ENCODE measurements at places on chromosomes 12 and 14.

- no peak for DNase-seq
Observed at GRCh38 chr12:96335270-96335669, 65.0 kb downstream of the CDK17 start.

- DNase-seq: no peak
Observed at GRCh38 chr14:53814392-53814791, 142.2 kb downstream of the BMP4 start.

DNA sequence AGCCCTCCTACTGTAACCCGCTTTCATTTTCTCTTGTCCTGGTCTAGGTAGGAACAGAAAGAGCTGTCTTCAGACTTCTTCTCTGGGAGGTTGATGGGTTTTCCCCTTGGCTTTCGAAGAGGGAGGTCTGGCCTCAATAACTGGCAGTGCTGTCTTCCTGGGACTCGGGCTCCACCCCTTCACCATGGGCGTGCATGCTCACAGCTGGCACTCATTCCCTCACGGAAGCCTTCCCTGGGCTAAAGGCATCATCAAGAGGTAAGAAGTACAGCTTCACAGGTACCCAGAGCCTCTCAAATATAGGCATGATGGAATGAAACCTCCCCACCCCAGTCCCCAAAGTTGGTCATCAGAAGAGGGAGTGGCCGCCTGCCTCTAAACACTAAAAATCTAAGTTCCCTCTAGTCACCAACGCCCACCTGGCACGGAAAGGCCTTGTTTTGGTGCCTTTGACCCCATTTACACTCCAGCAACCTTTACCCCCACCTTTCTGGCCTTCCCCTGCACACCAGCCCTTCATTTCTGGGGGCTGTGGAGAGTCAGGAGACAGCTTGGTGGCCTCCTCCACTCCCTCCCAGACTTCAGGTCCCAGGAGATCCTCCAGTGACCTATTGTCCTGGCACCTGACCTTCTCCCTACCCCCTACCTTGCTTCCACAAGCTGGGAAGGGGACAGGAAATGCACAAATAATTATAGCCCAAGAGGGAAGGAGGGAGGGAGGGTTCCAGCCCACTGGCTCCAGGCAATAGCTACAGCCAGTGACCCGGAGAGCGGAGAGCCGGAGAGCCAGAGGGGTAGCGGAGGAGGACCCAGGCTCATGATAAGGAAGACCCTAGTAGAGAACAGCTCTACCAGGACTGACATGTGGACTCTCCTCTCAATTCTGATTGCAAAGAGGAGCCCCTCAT, 2.8 kb downstream of the RAPGEF3 start:
- DNase-seq: no peak

DNA sequence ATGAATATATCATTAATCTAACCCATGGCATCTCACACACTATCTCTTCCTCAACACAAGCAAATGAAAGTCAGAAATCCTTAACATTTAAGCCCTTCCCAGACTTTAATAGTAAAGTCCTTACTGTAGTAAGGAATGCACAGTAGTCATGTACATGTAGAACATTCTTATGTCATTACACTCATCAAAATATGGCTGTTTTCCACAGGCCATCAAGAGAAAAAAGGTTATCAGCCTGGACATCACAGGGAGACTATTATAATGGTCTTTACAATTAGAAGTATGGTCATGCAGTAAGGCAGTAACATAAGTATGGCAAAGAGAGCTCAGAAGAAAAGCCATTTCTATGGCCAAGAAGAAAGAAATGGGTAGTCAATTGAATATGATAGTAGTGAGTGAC, 121.2 kb downstream of the SLC6A15 start:
- DNase-seq: no peak

DNA sequence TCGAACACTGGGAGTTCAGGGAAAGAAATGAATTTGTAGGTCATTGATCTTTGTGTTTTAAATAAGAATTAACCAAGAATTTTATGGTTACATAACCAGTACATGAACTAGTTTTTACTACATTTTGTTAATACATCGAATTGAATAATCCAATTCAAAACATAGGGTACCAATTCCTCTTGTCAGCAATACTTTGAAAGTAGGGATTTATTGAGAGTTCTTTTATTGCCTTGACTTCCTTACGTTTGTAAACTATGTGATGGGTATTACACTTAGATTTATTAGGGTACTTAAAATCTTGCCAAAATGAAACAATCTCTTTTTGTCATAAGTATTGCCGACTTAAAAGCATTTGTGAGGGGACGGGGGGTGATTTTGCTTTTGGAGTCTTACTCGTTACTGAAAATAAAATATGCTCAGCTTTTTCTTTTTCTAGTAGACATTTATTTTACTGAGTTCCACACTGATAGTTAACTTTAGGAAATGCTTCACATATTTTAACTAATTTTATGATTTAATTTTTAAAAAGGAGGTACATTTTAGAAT, 22.4 kb downstream of the SOCS2 start:
- no peak for DNase-seq

DNA sequence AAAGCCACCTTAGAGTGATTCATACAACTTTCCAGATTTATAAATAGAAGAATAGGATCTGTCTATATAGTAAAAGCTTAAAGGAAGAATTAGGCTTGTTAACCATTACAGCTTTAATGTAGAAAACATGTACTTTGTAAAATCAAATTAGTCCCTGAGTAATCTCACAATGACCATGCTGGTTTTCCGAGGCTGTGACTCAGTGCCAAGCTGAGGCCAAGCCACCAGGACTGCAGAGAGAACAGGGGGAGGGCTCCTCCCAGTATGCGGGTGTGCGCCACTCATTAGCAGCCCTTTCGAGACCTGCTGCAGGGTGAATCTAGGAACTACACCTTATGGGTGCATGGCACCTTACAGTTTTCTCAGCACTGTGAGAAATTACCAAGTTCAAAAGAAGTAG, 167.0 kb downstream of the EFCAB11 start:
- DNase-seq: no peak

GRCh38 chr14:38311655-38312054, 55.8 kb upstream of the CLEC14A start:
- no peak for DNase-seq

- DNase-seq: no peak
Observed at GRCh38 chr12:67966560-67966959, 22.7 kb upstream of the IFNG-AS1 start.

GRCh38 chr12:89700191-89700810, 8.3 kb downstream of the ATP2B1 start:
- no peak for DNase-seq

DNA sequence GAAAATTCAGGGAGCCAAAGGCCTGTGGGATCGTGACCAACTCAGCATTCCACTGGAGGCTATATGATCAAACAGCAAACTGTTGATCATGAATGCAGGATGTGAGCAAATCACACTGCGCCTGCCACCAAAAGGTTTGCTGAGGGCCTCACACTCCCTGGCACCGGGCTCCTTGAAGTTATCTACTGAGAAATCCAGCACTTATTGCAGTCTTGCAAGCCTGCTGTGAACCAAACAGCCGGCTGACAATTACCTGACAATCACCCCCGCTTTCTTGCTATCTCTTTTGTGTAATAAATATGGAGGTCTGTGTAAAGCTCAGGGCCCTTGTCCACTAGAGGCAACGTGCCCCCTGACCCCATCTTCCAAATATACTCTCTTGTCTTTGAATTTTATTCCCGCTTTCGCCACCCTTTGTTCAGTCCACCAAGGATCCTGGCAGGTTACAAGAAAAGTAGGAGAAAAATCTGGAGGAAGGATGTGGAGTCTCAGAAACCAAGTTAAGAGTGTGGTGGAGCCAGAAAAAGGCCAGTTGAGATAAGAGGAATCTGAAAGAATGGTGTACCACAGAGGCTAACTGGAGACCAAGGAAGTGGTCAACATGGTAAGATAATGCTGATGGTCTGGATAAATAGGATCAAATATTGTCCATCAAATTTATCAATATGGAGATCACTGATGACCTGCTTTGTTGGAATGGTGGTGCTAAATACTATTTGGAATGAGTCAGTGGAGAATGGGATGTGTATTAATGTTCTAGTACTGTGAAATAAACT, 229.2 kb downstream of the ALX1 start:
- no peak for DNase-seq

GRCh38 chr14:68983191-68983590, 4.1 kb upstream of the ACTN1 start:
- DNase-seq: no peak

- no peak for DNase-seq
Observed at GRCh38 chr14:59925797-59926196, 5.9 kb downstream of the LRRC9 start.

DNA sequence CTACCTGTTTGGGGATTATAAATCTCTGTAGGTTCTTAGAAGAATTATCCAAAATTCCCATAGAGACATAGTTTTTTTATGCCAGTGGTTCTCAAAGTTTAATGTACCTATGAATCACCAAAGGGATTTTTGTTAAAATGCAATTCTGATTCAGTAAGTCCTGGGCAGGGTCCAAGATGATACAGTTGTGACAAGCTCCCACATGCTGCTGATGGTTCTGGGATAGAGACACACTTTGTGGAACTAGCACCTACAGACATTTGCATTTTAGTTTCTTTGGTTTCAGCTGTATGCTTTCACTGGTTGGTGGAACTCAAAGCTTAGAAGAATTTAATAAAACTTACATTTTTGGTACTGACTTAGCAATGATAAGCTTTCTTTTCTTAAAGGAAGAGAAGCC, 80.4 kb downstream of the PTCSC3 start:
- DNase-seq: no peak

DNA sequence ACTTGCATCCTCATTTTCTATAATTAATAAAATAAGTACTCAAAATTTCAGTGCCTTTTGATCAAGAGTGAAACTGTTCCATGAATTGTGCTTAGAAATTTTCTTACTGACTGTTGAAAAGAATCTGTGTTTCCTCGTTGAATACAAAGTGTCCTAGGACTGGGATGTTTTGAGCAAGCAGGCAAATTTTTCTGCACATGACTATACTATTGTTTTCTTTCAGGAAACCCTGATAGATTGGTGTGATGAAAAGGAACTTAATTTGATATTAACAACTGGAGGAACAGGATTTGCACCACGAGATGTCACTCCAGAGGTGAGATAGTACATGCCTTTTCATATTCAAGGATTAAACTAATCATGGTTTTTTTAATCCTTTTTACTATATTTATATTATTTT, 316.3 kb downstream of the GPHN start:
- no peak for DNase-seq

- no peak for DNase-seq
Observed at GRCh38 chr12:18799561-18799960, 61.6 kb downstream of the CAPZA3 start.

DNA sequence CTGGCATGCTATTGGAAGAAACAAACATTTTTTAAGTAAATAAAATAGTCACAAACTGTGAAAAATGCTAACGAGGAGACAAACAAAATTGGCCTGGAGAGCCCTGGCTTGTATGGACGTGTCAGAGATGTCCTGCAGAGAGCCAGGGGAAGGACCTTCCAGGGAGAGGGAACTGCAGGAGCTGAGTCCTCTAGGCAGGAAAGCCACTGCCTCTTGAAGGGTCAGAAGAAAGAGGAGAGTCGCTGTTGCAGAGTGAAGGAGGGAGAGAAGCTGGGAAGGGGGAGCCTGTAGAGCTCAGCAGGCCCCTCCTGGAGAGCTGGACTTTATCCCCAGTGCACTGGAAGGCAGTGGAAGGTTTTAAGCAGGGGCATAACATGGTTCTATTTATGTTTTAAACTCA, 80.3 kb upstream of the PWP1 start:
- no peak for DNase-seq

Measured in NCI-H1048 (cell line).